Memory B cell (primary cell): ENCODE measurements at places on chromosomes 6 and 20.

DNA sequence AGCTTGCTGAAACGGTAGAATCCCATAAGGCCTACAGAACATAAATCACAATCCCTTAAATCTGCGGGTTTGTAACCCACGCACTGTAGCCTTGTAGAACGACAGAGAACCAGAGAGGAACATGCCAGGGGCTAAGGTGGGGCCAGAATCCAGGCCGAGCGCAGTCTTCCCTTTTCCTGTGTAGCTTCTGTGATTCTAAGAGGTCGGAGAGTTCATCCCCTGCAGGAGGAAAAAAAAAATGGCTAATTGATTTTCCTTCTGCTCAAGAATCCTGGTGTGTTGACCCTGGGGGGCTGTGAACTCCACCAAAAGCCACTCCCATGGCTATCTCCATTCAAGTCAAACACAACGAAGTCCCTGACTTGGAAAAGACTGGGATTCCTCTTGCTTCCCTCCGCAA, 96.3 kb downstream of the SPTLC3 start:
- DNase-seq = no peak

DNA sequence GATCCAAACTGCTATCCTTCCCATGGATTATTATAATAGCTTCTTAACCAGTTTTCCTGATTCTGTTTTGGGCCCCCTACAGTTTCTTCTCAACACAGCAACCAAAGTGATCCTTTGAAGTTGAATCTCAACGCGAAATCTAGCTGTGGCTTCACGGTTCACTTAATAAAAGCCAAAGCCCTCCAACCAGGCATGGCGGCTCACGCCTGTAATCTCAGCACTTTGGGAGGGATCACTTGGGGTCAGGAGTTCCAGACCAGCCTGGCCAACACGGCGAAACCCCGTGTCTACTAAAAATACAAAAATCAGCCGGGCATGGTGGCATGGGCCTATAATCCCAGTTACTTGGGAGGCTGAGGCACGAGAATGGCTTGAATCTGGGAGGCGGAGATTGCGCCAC, 3.3 kb downstream of the RMND1 start:
- DNase-seq = no peak

DNA sequence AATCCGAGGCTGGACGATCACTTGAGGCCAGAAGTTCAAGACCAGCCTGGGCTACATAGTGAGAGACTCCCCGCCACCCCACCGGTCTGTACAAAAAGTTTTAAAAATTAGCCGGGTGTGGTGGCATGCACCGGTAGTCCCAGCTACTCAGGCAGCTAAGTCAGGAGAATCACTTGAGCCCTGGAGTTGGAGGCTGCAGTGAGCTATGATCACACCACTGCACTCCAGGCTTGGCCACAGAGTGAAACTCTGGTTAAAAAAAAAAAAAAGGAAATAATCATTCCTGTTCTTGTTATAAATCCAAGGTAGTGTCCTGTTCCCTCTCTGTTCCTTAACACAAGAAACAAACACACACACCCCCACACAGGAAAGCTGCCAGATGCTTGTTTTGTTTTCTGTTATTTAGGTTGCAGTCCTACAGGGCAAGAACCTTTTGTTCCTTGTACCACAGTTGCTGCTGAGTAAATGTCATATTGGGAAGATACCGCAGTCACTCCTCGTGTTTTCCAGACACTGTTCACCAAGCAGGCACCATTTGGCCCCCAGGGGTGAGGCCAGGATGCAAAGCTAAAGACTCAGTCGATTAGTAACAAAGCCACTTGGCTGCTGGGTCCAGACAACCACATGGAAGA, 28.9 kb downstream of the ASIP start:
- DNase-seq = no peak

DNA sequence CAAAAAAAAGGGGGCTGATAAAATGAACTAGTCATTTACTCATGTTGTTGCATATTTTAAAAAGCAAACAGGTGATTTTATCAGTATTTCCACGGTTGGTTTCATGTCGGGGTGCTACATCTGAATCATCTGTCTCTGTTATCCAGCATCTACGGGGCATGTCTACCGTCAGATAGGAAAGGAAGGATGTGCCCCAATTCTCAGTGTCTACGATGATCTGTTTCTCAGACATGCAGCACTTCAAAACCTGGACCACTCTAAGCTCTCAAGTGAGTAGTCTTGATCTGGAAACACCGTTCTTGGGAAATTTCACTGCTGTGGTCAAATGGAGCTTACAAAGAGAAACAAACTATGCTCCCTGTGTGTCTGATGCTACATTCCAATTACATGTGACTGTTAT, 240.3 kb upstream of the TAB2 start:
- DNase-seq = no peak

GRCh38 chr6:27334141-27334540, 22.1 kb upstream of the POM121L2 start:
- DNase-seq = no peak

GRCh38 chr6:114121913-114122662, 151.1 kb upstream of the HDAC2 start:
- no peak for DNase-seq

GRCh38 chr6:14547284-14547998, 429.9 kb downstream of the CD83 start:
- DNase-seq = no peak

DNA sequence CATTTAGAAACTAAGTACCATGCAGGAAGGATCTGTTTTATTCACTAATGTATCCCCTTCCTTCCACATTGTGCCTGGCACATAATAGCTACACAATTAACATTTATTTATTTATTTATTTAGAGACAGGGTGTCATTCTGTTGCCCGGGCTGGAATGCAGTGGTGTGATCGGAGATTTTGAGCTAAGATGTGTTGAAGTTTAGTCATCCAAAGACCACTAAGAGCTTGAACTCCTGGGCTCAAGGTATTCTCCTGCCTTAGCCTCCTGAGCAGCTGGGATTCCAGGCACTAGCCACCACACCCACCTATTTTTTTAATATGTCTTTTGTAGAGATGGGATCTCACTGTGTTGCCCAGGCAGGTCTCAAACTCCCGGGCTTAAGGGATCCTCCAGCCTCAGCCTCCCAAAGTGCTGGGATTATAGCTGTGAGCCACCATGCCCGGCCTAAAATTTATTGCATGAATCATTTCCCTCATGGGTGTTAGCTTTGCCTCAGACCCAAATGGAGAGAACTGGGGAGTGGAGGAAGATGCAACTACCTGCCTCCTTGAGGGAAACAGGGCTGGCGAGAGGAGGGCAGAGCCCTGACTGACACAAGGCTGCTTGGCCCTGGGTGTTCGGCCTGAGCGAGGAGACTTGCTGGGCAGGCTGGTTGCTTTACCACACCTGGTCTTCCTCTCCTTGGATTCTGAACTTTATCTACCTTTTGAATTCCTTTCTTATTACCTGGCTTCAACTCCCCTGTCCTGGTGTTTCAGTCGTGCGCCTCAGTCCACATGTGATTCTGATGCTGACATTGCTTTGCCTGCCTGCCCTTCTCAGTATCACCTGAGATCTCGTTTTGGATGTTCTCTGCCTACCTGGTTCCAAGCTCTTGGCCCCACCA, 1.7 kb upstream of the DYNLT1 start:
- DNase-seq = no peak

GRCh38 chr20:15476781-15477180, 1096.5 kb downstream of the KIF16B start:
- no peak for DNase-seq

DNA sequence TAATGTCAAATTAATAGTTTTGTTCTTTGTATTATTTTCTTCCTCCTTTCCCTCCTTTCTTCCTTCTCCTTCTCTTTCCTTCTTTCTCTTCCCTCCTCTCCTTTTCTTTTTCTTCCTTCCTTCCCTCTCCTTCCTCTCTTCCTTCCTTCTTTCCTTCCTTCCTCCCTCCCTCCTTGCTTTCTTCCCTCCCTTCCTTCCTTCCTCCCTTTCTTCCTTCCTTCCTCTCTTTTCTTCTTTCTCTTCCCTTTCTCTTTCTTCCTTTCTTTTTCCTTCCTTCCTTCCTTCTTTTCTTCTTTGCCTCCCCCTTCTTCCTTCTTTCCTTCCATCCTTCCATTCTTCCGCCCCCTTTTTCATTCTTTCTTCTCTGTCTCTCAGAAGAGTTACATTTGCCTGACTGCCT, 518.2 kb upstream of the ID4 start:
- no peak for DNase-seq
